ENCODE measurements at places on chromosomes 11 and 22.

GRCh38 chr11:48161951-48162884 lies 54.4 kb upstream of the OR4B1 start:
- DNase-seq = no peak

DNA sequence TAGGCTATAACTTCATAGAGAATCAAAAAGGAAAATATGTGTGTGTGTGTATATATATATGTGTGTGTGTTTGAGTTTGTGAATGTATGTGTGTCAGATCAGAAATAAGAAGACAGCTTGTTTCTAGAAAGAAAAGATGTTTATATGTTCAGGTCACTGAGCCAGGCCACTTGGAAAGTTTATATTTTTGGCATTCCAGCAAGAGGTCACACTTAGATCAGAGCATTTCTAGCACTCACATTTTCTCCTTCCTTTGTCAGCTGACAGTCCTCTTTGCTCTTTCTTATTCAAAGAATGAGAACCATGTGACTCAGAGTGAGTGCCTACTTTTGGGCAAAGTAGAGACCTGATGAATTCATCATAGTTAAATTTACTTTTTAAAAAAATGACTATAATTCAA lies 22.9 kb downstream of the RAB38 start:
- peak; percentile 7 for DNase-seq

- DNase-seq = no peak
These were observed 507.4 kb upstream of the FAT3 start for GRCh38 chr11:91717169-91717568.

DNA sequence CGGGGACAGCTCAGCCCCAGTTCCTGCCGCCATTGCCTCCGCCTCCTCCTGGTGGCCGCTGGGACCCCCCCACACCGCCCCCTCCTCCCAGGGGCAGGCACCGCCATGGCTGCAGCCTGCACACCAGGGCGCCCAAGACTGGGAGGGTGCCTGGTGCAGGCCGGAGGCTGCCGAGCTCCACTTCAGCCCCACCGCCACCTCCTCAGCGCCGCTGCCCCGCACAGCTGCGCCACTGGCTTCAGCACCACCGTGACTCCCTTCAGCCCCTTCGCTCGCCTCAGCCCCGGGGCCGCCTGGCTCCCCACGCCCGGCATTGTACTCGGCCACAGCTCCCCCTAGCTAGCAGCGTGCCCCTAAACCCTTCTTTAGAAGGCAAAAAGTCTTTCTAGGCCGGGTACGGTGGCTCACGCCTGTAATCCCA lies 131.1 kb downstream of the CRYBB2 start:
- DNase-seq = no peak

GRCh38 chr11:31764261-31764660 lies 46.9 kb downstream of the PAX6 start:
- DNase-seq = no peak

DNA sequence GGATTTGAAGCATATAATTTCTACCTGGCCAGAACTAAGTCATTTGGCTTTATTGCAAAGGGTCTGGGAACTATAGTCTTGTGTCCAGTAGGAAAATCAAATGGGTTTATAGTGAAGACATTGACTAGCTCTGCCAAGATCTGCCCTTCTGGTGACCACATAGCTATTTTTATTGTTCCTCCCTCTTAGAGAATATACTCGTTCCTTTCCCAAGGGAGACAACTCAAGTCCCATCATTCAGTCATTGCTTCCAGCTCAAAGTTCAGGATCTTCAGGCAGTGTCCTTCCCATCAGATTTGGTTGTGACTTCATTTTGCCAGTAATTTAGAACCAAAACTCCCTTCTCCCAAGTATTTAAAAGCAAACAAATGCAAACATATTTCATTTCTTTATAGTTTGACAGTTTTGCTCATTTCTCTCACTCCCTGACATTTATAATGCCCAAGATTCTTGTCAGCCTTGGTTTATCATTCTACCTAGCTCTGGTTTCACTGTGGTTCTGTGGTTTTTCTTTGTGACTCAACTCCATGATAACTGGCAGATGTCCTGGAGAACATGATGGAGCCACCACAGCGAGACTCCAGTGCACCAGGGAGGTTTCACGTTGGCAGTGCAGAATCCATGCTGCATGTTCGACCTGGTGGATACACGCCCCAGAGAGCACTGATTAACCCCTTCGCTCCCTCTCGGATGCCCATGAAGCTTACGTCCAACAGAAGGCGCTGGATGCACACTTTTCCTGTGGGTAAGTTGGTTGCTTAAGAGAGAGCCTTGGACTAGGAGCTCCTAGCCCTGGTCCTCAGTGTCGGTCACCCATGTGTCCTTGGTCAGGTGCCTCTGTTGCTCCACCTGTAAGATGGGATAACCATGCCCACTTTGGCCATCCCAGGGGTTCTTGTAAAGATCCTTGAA lies 64.9 kb downstream of the DEPDC5 start:
- peak; percentile 18 for DNase-seq

DNA sequence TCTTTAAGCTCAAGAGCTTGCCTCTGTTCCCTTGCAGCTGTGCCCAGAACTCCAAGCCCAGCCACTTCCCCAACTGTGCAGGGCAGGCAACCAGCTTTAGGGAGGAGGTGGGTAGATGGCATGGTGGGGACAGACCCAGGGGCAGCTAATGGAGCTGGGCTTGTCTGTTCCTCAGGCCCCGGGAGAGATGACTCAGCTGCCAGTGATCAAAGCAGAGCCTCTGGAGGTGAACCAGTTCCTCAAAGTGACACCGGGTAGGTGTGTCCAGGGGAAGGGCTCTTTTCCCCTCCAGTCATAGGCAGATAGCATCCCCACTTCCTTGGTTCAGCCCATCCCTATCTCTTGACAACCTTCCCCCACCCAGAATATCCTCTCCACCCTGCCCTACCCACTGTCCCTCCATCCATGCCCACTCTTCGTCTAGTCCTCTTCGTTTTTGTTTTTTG lies 32.4 kb downstream of the CREB3L1 start:
- DNase-seq = no peak

GRCh38 chr11:64621283-64622019 lies 30.4 kb downstream of the SLC22A12 start:
- no peak for DNase-seq

GRCh38 chr11:46018651-46019050 lies 96.2 kb downstream of the LARGE2 start:
- DNase-seq = no peak

DNA sequence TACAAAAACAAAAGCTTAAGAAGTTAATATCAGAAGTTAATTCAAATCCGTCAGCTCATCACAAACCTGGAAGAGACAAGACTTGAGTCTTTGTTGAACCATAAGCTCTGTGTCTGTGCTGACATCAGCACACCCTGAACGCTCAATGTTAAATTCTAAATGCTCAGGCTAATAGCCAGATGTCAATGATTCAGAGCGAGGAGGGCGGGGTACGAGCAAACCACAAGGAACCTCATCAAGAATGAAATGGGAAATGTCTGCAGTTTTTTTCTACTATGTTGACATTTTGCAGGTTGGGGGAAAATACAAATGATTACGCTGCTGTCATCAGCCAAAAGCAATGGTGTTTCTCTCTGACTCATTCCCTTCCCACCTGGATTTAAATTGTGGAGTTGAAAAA lies 1057.2 kb downstream of the NTM start:
- DNase-seq = peak; percentile 57

- DNase-seq = peak; percentile 55
These were observed 36.0 kb downstream of the PARVA start for GRCh38 chr11:12413141-12414052.

- DNase-seq = no peak
These were observed 634.3 kb downstream of the BRD1 start for GRCh38 chr22:49193348-49193747.

GRCh38 chr11:83068568-83068967 lies 3.1 kb downstream of the RAB30 start:
- no peak for DNase-seq

DNA sequence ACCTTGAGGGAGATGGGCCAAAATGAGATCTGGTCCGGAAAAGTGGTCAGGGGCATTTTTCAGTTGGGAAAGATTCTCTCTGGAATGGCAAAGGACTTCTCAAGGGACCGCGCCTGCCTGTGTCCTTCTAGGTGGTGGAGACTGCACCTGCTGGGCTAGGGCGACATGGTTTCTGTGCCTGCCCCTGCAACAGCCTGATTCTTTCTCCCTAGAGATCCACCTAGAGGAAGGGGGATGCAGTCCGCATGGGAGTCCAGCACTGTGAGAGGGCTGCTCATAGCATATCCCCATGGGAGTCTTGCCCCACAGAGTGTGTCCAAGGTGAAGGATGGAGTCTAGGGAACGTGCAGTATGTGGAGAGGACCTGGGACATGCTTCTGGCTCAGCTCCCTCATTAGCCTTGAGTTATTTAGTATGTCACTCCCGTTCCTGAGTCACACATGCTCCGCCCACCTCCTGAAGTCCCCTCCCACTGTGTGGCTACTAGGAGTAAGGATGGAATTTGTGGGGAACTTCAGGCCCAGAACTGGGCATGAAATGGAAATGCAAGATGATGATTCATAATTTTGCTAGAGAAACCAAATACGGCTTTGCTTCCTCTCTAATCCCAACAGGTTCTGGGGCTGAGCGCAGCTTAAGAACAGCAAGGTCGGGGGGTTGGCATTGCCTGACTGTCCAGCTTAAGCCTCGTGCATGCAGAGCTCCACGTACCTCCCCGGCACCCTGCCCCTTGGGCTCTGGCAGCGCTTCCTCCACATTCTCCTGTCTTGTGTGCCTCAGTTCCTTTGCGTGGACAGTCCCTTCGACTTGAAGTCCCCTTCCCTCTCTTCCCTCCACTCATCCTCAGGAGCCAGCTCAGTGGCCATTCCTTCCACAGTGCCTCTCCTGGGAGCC lies 35.0 kb downstream of the GRIK4 start:
- peak; percentile 98 for DNase-seq

- DNase-seq = peak; percentile 26
These were observed 15.1 kb downstream of the CWC15 start for GRCh38 chr11:94958121-94958696.

DNA sequence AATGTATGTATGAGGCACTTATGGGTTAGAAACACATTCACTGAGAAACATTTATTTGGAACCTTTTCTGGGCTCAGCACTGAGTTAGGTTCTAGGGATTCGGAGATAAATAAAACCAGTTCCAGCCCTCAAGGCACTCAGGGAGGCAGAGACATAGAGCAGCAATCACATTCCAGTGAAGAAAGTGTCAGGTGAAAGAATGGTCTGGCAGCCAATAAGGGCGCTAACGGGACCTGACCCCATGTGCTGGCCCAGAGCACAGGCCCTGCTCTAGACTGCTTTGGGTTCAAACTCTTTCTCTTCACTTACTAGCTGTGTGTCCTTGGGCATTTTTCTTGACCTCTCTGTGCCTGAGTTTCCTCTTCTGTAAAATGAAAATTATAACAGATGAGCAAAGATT lies 146.0 kb upstream of the SYT13 start:
- DNase-seq = no peak

DNA sequence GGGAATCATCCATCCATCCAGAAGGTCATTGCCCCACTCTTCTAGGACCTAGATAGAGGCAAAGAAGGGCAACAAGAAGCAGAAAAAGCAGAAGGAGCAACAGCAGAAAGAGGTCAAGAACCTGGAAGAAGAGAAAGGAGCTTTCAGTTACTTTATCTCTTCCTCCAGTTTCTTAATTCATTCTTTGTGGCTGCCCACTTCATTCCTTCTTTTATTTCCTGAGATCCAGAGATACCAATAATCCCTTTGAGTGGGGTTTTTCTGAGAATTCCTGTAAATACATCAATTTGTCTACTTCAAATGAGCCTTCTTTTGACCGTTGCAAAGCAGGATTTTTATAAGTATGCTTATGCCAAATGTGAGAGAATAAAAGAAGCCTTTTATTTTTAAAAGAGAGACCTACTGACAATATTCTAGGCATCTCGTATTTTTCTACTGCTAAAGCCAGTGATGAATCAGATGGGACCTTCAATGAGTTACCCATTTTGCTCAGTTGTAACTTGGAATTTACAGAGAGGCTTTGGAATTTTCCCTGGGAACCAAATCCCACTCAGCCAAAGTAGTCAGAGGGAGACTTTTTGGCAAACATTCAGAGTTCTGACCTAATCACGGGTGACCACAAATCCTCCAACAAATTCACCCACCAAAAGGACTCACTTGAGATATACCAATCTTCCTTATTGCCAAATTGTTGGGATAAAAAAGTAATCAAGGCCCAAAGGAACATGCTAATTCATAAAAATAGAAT lies 54.9 kb downstream of the ZC3H12C start:
- peak; percentile 84 for DNase-seq

GRCh38 chr11:76824980-76825725 lies 35.6 kb upstream of the ACER3 start:
- DNase-seq = peak; percentile 63

DNA sequence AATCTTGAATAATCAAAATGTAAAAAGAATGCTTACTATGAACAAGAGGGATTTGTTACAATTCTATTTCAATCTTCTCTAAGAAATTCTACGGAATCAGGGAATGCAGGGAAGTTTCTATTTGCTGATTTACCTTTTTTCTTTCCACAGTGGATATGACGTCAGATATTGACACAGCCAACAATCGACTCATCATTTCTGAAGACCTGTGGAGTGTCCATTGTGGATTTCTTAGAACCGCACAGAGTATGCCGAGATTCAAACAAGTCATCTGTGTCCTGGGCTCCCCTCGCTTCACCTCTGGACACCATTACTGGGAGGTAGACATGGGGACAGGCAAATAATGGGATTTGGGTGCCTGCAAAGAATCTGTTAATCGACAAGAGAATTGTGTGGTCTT lies 4.1 kb upstream of the RFPL1 start:
- DNase-seq = no peak

DNA sequence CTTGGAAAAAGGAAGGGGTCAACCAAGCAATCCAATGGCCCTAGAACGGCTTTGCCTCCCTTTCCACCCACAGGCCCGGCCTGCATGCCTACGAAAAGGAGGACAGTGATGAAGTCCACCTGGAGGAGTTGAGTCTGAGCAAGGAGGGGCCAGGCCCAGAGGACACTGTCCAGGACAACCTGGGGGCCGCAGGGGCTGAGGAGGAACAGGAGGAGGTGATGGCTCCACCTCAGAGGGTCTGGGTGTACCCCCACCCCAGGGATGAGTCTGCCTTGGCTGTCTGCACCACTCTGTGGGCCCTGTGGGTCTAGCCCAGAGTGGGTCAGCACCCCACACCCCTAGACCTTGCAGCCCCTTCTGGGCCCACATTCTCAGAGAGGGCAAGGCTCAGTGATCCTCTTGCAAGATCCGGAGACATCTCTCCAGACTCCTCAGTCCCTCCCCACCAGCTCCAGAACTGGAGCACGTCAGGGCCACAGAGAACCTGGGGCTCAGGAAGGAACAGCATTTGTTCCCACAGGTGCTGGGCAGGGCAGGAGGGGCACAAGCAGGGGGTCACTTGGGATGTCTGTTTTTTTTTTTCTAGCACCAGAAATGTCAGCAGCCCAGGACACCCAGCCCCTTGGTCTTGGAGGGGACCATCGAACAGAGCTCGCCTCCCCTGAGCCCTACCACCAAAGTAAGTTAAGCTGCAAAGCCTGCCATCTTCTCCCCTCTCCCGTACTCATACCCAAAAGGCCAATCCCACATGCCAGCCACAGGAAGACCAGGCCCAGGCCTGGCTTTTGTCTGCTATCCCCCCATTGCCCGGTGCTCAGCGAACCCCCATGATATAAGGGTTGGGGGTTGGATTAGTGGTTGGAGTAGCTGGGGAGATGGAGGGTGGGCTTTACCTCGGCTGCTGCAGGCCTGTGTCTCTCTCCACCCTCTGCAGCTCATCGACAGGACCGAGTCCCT lies 8.1 kb downstream of the PRR33 start:
- DNase-seq = no peak
